ENCODE measurements at places on chromosomes 4 and X.

GRCh38 chr4:57074744-57075143, 35.4 kb downstream of the IGFBP7 start:
- no peak for DNase-seq

GRCh38 chr4:7971159-7971631, 31.5 kb upstream of the AFAP1 start:
- no peak for DNase-seq

DNA sequence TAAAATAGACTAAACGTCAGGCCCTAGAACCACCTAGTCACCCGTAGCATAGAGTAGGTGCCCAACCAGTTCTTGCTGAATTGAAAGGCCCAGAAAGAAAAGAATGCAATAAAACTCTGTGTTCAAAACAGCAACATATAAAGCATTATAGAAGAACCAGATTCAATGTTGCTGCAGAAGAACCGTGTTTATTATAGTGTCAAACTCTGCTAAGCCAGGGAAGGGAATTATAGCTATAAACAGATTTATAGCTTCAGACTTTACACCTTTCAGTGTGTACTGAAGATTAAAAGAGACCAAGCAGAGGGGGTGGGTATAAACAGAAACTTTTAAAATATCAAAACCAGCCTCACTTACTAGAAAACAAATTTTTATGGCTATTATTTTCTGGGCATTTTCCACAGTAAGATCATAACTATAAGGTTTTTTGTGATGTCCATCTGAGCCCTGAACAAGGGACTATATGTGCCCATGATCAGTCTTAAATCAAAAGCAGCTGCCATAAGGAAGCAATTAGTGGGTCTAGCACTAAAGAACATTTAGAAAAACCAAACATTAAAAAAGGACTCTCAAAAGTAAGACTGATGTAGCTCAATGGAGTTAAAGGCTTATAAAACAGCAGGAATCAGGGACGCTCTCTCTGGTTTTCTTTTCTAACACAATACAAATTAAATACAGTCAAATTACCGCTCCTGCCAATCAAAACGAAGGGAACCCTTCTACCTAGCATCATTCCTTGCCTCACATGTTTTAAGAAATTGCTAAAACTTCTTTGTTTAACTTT, 219.7 kb upstream of the ETNPPL start:
- no peak for DNase-seq

DNA sequence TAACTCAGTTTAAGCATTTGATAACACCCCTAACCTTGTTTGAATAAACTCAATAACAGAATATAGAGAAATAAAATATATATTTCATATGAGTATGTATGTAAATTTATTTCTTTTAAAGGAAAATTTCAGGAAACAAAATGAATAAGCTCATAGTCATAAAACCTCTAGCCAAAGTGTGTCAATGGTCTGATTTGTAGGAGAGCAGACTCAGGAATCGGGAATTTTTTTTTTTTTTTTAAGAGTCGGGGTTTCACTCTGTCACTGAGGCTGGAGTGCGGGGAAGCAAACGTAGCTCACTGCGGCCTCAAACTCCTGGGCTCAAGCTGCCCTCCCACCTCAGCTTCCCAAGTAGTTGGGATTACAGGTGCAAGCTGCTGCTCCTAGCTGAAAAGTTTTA, 2.4 kb downstream of the PKD2 start:
- no peak for DNase-seq

- DNase-seq: no peak
These were observed 53.9 kb upstream of the TENM3 start for GRCh38 chr4:182189103-182189878.

GRCh38 chrX:31319586-31319985, 247.7 kb upstream of the FTHL17 start:
- DNase-seq: no peak

- DNase-seq: no peak
These were observed at the start of gene SASH3 for GRCh38 chrX:129779747-129780146. Gene SASH3, plus strand, starts transcription at chrX:129779949. Its CDS starts 149 bp downstream, at chrX:129780098.

DNA sequence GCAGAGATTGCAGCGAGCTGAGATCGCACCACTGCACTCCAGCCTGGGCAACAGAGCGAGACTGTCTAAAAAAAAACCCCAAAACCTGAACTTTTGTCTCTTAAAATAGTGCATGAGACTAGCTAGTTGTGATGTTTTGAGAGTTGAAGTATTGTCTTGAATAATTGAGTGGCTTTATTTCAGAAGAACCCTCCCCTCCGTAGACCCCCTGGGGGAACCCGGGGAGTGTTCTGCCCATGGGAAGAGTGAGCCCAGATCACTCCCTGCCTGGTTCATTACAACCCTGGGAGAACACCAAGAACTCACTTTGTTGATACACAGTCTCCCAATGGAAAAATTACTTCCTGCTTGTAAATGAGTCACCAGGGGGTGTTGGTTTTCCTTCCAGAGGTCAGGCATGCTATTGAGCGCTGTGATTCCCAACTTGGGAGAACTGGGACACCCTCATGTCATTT, 65.3 kb upstream of the SHISA3 start:
- no peak for DNase-seq

DNA sequence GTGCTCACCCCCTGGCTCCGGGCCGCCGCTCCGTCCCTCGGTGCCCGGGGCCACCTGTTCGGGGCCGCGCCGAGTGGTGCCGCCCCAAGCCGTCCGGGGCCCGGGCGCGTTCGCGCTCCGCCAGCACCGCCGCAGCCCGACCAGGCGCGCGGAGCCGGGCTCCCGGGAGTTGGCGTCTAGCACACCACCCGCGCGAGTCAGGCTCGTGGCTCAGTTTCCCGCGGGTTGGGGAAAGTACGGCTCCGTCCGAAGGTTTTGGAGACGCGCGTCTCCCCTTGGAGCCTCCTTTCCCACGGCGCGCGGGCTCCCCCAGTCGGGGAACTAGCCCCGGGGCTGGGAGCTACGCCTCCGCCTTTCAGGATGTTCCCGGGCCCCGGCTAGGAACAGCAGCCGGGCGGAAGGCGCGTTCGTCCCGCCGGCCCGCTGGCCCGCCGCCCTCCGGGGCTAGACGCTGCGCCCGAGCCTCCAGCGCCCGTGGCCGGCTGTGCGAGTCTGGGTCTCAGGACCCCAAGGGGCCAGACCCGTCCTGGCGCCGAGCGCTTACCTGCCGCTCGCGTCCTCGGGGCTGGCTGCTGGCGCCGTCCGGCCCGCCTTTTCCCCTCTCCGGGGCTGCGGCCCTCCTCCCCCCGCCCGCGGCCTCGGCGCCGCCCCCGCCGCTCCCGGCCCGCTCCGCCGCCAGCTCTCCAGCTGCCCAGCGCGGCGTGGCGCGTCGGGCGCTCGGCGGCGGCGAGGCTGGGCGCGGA, at the start of gene ADGRG2:
Gene ADGRG2 (minus strand): TSS at position 571 of the 743 bp plus-strand sequence. CDS start 53,634 bp downstream, outside the sequence.
- DNase-seq: no peak

DNA sequence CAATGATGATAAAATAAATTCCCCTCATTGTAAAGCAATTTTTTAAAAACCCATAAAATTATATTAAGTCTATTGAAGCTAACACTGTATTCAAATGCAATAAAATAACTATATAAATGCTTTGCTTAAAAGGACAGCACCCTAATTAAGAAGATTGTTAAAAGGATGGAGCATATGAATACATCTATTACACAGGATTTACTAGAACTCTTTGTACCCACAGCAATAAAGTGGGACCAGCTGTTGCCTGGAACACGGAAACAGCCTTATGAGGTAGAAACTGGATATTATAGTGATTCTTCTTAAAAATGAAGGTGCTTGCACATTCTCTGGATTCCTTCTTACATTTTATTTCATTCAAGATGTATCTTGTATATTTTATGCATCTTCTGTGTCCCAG, 298.7 kb upstream of the KLF3 start:
- DNase-seq: no peak

DNA sequence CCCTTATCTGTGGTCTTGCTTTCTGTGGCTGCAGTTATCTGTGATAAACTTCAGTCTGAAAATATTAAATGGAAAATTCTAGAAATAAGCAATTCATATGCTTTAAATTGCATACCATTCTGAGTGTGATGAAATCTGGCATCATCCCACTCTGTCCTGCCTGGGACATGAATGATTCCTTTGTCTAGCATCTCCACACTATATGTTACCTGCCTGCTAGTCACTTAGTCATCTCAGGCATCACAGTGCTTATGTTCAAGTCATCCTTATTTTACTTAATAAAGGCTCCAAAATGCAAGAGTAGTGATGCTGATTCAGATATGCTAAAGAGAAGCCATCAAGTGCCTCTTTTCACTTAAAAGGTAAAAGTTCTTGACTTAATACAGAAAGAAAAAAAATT, 14.3 kb upstream of the RAB9B start:
- DNase-seq: no peak

GRCh38 chrX:94178145-94178788, 504.3 kb downstream of the FAM133A start:
- DNase-seq: no peak

GRCh38 chr4:156643826-156644225, 327.8 kb downstream of the PDGFC start:
- DNase-seq: no peak

GRCh38 chr4:41452484-41453225, 85.3 kb upstream of the LIMCH1 start:
- no peak for DNase-seq

DNA sequence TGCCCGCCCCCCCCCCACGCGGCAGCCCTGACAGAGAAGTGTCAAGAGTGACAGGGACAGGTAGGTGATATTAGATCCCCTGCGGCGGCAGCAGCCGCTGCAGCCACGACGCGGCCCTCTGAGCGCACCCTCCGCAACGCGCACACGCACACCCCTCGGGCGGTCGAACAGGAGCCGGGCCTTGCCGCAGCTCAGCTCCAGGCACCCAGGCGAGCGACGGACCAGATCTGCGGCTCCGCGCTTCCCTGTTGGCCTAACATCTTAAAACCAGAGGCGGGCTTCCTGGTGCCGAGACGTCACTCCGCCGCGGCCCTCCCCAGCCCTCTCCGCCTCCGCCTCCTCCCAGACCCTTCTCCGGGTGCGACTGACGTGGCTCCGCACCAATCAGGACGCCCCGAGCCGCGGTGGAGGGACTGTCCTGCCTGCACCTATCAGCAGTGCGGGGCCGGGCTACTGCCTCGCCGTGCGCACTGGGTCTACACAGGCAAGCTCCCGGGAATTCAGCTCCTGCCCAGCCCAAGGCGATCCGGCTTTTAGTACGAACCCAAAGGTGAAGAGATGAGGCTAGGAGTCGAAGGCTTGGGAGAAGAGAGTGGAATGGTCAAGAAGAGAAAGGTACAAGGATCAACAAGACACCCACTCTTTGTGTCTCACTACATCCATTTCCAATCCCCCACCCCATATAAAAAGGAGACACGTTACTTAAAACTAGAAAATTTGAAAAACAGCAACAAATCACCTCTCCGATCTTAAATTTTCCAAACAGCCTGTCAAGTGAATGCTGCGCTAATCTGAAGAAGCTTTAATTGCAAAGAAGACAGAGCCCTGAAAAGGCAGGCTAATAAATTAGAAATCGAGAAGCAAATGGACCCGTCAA, at the start of gene PITX2:
Gene PITX2 (minus strand): TSS at position 237 of the 877 bp plus-strand sequence. CDS start 617 bp downstream, outside the sequence.
- DNase-seq: peak; percentile 26

- no peak for DNase-seq
These were observed 1345.5 kb downstream of the TECRL start for GRCh38 chr4:63063760-63064159.

DNA sequence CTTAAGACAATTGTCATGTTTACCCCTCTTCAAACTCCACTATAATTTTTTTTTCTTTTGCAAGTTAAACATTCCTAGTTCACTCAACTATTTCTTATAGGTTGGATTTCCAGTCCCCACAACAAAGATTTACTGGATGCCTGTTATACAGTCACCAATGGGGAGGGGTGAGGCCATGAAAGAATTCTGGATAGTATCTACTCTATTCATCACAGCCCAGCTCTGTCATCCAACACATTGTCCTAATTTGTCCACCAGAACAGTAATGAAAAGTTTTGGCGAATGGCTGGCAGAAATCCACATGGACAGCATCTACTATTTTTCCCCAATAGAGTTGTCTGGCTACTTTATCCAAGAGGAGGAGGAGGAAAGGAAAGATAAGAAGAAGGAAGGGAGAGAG, 192.7 kb upstream of the S100G start:
- DNase-seq: no peak

DNA sequence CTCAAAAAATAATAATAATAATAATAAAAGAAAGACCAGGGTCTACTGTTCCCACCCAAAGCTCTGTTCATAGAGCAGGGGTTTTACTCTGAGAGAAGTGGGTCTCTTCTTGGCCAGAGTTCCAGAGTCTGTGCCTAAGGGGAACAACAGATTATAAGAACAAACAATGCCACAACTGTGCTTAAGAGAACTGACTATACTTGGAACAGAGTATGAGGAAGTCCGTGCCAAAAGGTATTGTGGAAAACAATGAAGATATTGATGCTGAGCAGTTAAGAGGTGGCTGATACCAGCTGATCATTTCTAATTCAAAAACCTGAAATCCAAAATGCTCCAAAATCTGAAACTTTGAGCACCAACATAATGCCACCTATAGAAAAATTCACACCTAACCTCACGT, 229.6 kb downstream of the FBXO8 start:
- no peak for DNase-seq

DNA sequence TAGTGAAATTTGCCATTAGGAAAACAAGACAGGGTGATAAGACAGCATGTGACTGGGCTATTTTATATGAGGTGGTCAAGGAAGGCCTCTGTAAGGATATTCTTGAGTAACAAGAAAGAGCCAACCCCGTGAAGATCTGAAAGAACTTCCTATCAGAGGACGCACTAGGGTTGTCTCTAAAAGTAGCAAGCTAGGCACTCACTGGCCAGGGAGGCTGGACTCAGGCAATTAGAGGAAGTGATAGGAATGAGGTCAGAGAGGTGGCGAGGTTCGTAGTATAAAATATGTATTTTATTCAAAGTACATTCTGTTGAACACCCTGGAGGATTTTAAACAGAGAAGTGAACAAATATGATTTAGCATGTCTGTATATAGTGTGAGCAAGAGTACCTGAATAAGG, 4.6 kb downstream of the BMPR1B start:
- DNase-seq: no peak

DNA sequence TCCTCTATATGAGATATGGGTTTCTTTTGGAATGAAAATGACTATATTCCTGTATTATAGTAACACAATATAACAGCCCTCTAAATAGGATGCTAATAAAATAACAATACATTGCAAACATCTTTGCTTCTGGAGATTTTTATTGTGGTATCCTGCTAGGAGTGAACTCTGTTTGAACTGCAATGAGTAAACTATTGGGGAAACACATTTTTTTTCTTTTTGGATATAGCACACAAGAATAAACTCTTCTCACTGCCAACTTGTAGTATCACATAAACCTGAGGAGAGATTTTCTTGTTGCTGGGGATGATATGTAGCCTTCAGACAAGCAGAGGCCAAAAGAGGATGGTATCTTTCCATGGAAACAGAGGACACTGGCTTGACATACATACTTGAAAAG, 238.2 kb downstream of the C4orf33 start:
- no peak for DNase-seq

GRCh38 chr4:17347445-17347844, 164.4 kb downstream of the QDPR start:
- DNase-seq: no peak

DNA sequence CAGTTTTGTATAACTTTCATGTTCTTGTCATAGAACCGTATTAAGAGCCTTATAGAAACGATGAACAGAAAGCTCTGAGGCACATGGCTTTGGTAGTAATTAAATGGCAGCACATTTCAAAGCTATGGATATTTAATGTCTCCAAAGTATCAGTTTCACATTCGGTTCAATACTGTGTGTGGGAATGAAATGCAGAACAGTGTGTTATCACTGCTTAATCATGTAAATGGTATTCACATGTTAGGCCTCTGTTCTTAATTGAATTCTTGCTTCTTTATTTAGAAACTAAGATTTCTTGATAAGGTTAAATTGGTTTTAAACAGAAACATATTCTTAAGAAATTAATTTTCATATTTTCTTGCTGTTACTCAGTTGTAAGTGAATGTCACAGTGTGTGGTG, 701.0 kb upstream of the PITX2 start:
- DNase-seq: no peak
